ENCODE measurements at places on chromosomes 3 and 15.
A peak's percentile ranks its signal among the peaks of the same experiment; 100 is the strongest.

- DNase-seq: no peak
Measured at GRCh38 chr3:71599416-71599815, 15.9 kb upstream of the FOXP1 start.

DNA sequence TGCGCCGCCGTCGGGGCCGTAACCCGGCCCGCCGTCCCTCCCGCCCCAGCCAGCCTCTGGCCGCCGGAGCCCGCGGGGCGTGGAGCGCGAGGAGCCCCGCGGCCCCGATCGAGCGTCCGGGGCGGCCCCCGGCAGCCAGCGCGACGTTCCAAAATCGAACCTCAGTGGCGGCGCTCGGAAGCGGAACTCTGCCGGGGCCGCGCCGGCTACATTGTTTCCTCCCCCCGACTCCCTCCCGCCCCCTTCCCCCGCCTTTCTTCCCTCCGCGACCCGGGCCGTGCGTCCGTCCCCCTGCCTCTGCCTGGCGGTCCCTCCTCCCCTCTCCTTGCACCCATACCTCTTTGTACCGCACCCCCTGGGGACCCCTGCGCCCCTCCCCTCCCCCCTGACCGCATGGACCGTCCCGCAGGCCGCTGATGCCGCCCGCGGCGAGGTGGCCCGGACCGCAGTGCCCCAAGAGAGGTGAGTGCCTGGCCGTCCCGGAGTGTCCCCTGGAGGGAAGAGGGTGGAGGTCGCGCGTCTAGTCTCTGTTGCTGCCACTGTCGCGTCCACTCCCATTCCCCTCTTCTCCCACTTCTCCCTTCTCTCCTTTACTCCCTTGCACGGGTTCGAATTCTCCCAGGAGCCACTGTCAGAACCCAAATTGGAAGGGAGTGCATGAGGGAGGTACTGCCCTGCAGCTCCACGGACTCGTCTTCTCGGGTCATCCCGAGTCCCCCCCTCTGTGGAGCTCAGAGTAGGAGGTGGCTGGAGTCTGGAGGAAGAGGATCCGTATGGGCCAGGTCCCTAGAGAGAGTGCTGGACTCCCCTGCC is 585 bp downstream of the CSK start:
- DNase-seq: peak; percentile 33

DNA sequence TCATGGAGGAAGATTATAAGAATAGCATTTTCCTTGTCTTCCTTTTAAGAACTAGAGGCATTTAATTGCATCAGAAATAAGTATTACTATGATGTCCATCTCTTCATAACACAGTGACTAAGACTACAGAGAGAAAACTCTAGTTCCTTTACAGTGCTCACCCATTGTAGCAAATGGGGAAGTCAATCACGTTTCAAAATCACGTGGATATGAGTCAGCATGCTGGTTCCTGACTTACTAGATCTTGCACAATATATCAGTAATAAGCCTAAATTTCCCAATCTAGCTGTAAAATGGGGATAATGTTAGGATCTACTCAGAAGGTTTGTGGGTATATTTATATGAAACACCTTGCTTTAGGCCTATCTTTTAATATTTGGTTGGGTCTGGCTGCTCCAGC is 254.8 kb upstream of the EOMES start:
- peak; percentile 54 for DNase-seq

DNA sequence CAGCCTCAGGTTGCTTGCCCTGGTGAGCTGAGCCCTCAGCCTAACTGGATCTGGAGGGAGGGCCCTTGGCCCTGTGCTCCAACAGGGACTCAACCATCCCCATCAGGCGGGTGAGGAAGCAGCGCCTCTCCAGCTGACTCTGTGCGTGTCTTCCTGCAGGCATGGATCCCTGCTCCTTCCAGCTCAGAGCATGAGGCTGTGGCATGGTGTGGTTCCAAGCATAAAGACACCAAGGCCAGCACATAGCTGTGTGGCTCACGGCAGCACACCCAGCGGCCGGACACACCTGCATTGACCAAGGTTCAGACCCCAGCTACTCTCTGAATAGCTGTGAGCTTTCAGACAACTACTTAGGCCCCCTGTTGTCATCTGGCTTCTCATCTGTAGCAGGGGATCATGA is 131.0 kb upstream of the PLXNA1 start:
- no peak for DNase-seq

GRCh38 chr3:101828691-101829436 is 20.4 kb upstream of the NFKBIZ start:
- peak; percentile 68 for DNase-seq

- no peak for DNase-seq
Measured at GRCh38 chr15:89026167-89026566, 62.1 kb upstream of the ABHD2 start.

- DNase-seq: peak; percentile 96
Measured at GRCh38 chr3:15647611-15648167, 46.1 kb downstream of the BTD start.

- DNase-seq: no peak
Measured at GRCh38 chr3:123113889-123114450, 47.1 kb downstream of the PDIA5 start.

DNA sequence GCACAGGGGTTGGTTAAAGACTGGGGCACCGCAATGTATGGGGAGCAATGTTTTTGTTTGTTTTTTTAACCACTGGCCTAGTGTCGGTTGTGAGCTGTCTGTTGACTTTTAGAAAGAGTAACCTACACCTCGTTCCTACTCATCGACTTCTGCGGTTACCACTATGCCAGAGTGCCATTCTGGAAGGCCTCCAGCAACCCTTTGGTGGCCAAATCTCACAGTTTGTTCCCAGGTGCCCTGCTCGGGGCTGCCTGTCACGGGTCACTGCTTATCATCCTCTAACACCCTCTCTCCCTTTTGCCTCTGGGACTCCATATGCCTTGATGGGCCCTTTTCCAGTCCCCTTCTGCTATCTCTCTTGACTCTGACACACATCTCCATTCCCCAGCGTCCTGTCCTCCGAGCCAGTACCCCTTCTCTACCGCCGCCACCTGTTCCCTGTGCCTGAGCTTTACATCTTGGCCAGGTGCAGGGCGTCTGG is 290.4 kb upstream of the C2CD4B start:
- peak; percentile 37 for DNase-seq

- no peak for DNase-seq
Measured at GRCh38 chr15:68518046-68518445, 60.7 kb upstream of the CORO2B start.

DNA sequence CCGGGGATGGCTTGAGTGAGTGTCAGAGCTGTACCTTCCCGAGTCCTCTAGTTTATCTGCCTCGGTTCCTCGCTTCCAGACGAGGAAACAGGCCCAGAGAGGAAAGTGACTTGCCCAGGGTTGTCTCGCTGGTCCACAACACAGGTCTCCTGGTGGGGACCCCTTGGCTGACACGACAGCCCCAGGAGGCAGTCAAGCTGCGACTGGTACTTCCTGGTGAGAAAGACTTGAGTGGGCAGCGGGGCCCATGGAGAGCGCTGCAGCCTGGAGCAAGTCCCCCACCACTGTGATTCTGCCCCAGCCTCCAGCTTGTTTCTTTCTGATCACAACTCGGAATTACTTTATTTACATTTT is 600 bp upstream of the CHRNA5 start:
- DNase-seq: no peak

DNA sequence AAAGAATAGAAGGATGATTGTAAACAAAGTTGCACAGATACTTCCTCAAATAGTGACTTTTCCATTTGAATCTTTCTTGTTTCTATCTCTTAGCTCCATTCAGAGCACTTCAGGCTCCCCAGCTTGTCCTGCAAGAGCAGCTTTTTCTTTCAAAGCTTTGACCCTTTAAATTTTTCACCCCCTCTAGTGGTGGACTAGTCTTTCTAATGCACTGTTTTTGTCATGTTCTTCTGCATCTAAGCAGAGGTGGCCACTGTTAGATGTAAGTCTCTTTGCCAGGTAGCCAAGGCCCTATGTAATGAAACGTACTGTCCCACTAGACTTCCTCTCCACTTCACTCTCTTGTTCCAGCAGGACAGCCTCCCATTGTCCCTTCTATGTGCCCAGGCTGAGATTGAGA is 74.0 kb upstream of the MANF start:
- DNase-seq: peak; percentile 18

DNA sequence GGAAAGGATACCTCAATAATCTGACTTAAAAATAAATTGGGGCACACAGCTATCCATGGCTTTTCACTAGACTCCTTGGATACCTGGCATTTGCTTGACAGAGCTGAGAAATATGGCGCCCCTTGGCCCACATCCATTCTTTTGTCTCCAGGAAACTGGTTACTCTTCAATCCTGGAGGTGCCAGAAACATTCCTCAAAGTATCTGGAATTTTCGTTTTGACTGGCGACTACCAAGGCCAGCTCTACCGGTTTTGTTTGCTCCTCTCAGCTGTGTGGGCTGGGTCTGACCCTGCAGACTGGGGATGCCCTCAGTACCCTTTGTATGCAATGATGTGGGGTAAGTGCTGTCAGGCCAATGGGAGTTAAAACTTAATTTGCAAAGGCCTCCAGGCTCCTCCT is 27.0 kb downstream of the KATNBL1 start:
- no peak for DNase-seq

DNA sequence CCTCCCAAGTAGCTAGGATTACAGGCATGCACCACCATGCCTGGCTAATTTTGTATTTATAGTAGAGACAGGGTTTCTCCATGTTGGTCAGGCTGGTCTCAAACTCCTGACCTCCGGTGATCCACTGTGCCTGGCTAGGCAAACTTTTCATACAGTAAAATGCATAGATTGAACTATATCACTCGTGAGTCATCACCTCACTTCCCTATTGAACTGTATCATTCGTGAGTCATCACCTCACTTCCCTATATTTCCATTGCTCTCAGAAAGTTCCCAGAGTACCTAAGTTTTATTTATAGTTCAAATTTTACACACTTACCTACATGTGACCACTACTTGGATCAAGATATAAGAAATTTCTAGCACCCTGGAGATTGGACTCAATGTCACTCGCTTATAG is 73.6 kb upstream of the ACAD9 start:
- DNase-seq: peak; percentile 55

DNA sequence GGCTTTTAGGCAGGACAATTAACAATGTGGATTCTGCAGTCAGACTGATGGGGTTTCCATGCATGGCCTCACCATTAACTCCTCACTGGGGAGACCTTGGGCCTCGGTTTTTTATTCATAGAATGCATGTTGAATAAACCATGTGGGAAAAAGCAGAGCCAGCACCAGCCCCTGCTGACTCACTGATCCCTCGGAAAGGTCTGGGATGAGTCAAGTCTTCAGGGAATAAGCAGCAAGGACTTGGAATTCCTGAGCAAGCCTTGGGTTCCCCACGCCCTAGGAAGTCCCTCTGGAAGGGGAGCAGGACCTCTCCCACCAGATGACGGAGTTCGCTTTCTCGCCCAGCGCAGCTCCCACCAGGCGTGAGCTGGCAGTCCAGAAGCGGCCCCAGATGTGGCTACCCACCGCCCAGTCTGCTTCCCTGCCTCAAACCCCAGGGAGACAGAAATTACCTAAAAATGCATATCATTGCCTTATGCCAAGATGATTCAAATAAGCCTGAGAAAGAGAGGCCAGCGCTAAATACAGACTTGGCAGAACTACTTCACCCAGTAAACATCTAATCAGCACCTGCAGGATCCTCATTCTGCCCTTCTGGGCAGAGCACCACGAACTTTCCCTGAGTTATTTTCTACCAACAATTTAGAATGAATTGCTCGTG is 45.4 kb downstream of the BTD start:
- DNase-seq: peak; percentile 100

DNA sequence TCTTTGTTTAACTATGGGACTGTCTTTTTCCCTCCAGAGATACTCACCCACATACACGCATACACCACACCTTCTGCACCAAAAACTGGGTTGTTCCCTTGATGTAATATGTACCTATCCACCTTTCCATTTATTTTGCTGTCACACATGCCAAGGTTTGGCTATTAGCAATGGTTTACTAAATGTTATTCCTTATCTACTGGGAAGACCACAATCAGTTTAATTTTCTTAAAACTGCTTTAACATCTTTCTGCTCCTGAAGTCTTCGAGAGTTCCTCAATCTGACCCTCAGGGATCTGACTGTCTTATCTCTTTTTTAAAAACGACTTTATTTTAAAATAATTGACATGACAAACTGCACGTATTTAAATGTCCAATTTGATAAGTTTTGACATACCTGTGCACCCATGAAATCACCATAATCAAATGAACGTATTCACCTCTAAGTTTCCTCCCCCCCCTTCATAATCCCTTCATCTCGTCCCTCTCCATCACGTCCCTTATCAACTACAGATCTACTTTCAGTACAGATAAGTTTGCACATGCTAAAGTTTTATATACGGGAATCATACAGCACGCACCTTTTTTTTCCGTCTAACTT is 805 bp upstream of the TRPM7 start:
- no peak for DNase-seq

DNA sequence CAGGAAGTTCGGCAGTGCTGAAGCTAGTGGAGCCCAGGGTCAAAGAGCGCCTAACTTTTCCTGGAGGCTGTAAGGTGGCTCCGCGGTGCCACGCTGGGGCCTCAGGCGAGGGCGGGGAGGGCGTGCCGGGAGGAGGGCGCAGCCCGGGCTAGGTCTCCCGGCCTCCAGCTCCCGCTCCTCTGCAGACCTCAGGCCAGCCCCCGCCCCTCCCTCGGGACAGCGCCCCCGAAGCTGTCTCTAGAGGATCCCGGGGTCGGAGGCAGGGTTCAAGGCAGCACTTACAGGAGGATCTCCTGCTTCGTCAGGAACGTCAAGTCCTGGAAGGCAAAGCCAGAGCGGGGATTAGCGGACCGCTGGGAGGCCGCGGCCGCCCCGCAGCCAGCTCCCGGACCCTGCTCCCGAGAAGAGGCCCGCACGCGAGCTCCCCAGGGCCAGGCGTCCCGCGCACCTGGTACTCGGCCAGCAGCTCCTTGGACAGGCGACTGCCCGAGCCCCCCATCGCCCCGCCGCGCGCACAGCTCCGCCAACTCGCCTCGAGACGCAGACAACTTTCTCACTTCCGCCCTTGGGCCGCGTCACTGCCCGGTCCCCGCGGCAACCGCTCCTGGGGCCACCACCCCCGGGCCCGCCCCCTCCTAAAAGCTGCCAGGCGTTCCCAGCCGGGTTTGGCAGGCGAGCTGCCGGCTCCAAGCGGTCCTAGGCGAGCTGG is at the start of gene CIB1:
CIB1 (minus strand) TSS at position 555 of the 709 bp plus-strand sequence; CDS start at position 499, 56 bp downstream.
- peak; percentile 97 for DNase-seq

DNA sequence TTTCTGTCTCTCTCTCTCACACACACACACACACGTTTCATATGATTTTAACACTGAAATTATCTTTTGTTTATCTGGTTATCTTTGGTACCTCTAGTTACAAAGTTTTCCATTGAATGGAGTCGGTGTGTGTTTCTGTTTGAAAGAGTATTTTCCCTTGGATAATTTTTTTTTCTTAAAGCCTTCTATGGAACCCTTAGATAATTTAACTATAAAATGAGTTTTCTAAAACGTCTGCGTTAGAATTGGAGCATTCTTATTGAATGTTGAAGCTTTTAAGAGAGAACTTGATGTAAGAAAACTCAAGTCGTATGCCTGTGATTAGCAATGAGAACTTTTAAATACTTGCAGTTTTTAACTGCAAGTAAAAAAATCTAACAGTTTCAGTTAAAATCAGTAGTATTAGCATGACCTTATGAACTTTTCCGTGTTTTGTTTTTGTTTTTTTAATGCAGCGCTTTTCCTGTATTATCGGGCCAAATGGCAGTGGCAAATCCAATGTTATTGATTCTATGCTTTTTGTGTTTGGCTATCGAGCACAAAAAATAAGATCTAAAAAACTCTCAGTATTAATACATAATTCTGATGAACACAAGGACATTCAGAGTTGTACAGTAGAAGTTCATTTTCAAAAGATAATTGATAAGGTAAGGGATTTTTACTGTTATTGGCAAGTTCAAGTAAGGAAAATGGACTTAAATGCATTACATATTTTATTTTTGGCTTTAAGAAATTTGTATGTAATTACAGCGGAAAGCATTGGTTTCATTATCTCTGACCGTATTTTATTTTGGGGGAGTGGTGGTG is 3.0 kb downstream of the SMC4 start:
- no peak for DNase-seq

GRCh38 chr3:59839810-59840515 is 790.1 kb upstream of the CFAP20DC start:
- no peak for DNase-seq
